A673 (cell line): ENCODE measurements at places on chromosomes 7 and 10. TPM values are rescaled to one million over a fixed set of nuclear protein-coding genes. Genes with fewer than 3 reads are reported as not detected.

Gene TWIST1
- total RNA-seq = 37.6 and 41.6 TPM in 2 replicates

Gene KCNH2
- total RNA-seq = 1.5 and 4.0 TPM in 2 replicates

Gene HOXA11
- not detected in 2 replicates for total RNA-seq

DNA sequence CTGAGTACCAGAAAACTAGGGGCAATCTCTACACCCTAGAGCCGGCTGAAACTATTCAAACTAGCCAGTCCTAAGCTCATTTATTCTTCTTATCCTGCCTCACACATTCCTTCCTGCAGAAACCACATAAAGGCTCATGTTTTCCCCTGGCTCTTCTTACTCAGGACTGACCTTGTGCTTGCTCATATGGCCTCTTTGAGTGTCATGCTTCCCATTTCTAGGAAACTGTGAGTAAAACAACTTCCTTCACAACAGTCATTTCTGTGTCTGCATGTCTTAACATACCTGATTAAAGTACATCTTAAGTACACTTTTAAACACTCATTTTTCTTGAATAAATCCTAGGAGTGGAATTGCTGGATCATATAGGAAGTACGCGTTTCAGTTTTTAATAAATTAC, 52.3 kb upstream of the KIAA1217 start:
- DNase-seq = no peak

DNA sequence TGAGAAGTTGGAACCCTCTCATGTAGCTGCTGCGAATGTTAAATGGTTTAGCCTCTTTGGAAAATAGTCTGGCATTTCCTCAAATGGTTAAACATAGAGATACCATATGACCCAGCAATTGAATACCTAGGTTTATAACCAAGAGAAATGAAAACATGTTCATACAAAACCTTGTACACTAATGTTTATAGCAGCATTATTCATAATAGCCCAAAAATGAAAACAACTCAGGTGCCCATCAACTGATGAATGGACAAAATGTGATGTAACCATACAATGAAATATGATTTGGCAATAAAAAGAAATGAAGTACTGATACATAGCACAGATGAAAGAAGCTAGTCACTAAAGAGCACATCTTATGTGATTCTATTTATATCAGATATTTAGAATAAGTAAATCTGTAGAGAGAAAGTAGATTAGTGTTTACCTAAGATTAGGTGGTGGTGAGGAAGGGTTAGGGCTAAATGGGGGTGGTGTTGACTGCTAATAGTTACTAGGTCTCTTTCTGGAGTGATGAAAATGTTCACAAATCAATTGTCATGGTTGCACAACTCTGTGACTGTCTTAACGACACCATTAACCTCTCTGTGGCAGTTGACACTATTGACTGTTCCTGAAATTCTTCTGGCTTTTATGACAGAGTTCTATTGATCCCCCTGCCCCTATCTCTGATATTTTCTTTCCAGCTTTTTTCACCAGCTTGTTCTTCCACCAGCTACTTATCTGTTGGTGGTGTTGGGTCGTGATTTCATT, 35.2 kb downstream of the VCL start:
- DNase-seq = no peak

- no peak for DNase-seq
Measured at GRCh38 chr10:79268161-79268601, 79.1 kb upstream of the PPIF start.

DNA sequence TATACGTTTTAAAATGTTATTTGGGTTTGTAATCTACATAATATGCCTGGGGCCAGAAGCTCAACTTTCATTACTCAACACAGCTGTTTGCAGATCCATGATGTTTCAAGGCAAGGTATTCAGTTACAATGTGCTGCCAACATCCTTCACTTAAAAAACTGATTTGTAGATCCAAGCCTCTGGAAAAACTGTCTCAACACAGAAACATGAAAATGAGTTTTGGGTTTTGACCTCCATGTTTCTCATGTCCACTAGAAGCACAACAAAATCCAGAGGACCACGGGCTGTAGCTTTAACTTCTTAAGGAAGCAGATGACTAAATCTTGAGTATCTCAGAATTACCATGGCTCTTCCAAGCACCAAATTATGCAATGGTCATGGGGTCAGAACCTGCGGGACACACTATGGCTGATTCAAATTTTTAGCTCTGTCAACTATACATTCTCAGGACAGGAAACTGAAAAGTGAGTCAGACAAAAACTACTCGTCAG, 247.1 kb upstream of the GRB10 start:
- no peak for DNase-seq
